ENCODE measurements at places on chromosomes 7 and 10.

- DNase-seq, result no peak
Observed at GRCh38 chr7:2374401-2374800, 19.8 kb downstream of the EIF3B start.

DNA sequence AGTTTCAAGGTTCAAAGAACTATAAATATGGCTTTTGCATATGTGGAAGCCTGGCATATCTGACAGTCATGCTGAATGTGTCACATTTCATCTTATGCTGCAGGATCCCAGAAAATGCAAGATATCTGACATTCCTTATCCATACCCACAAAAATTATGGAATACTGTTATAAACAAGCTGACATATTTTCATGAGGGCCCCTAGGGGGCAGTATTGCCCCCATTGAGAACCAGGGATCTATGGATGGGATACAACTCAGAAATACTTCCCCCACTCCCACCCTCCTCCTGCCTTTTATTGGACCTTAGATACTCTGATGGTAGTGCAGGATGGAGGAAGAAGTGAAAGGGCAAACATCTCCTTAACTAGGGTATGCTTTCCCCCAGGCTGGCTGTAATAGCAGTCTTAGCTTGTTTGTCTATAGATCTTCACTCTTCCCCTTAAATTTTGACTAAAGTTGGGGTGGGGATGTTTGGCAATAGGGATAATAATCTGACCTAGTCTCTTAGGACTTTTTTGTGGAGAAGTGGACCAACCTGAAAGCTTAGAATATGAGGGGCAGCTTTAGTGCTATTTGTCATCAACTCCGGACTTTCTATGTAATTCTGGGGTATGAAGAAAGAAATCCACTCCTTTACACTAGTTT, 3.5 kb upstream of the GNGT1 start:
- no peak for DNase-seq

DNA sequence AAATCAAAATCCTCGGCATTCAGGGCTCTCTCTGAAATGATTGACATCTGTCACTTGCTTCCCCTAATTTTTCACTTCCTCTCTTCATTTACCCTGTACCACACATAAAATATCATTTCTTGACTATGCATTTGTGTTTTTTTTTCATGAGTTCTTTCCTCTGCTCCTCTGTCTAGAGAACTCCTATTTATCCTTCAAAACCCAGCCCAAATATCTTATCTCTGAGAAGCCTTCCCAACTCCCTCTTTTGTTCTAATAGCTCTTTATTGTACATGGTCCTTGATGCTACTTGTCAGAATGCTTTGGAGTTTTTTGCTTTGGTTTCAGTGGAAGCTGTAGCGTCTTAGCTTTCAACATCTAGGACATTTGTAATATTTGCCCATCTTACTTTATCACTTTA, 190.2 kb upstream of the CTBP2 start:
- no peak for DNase-seq

DNA sequence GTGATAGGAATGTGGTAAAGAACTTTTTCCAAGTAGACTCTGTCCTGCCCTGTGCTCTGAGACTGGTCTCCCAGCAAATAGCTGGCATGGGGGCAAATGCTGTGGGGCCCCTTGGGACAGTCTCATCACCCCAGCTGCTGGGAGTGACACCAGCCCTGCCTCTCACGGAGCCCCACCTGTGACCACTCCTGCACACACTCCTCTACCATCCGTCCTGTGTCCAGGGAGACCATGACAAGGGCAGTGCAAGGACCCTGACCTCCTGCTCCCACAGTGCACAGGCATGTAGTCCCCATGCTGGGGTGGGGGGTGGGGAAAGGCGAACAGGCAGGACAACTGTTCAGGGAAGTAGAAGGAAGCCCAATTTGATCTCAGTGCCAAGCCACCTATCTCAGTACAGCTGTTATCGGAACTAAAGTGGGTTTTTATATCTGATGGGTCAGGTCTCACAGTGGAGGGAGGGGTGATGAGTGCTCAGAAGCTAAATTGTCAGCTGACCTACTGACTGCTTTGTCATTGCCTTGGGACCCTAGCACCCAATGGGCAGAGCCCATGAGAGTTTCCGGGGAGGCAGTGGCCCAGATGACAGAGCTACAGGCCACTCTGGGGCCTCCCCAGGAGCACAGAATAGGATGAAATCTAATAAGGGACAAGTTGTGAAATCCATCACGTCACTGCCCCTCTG, 24.5 kb downstream of the VSTM4 start:
- DNase-seq, result no peak

DNA sequence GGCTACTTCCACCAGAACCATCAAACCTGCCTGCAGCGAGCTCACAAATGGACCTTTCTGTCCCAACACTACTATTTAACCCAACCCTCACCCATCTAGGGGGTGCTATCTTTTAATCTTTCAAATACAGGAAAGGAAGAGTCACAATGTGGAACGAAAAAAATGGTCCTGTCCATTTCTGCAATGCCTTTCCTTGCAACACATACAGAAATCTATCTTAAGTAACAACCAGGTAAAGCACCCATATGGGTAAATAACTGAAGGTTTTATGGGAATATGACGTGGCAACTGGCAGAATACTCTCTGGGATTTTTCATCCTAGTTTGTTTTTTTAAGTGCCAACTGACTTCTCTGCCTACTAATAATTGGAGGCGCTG, 24.6 kb downstream of the TNS3 start:
- no peak for DNase-seq

GRCh38 chr10:52956461-52956860, 183.9 kb upstream of the MBL2 start:
- DNase-seq, result no peak

DNA sequence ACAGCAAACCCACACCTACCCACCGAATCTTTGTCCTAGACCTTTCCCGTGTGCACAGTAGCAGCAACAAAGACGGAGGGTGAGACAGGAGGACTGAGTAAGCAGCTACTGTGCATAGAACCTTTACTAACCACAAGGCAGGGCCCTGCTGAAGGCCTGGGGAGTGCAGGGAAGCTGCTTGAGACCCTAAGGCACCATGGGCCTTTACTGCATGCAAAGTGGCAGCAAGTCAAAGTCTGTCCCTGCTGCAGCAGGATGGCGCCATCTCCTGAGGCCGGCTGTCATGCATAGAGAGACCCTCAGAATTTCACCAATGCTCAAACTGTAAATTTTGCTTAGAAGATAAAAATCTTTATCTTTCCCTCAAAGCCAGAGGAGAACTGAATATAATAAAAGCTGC, 610.5 kb downstream of the ACTR3B start:
- no peak for DNase-seq

DNA sequence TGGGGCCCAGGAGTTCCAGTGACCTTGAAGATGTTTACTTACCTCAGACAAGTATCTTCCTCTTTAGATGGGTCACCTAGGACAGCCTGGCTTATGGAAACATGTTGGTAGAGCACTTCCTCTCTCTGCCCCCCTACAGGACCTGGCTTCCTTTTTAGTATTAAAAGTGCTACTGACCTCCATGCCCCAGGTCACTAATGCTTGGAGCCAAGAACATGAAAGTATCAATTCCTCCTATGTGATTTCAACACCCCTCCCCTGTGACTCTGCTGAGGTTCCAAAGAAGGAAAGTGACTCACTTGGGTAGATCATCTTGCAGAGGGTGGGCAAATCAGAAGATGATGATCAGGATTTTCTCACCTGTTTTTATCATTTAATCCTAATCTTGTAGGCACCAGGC, 125.3 kb upstream of the CCDC6 start:
- no peak for DNase-seq

GRCh38 chr10:68075550-68076004, 494 bp upstream of the HERC4 start:
- DNase-seq, result no peak

DNA sequence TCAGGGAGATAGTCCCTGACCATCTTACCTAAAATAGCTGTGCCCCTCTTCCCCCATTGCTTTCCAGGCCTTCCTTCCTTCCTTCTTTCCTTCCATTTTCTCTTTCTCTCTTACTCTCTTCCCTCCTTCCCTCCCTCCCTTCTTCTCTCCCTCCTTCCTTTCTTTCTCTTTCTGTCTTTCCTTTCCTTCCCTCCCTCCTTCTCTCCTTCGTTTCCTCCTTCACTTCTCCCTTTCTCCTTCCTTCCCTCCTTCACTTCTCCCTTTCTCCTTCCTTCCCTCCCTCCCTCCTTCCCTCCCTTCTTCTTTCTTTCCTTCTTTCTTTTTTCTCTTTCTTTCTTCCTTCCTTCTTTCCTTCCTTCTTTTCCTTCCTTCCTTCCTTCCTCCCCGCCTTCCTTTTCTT, 24.6 kb upstream of the MKX start:
- DNase-seq, result no peak
